ENCODE measurements at places on chromosomes 4 and X. TPM values are rescaled to one million over a fixed set of nuclear protein-coding genes. Genes with fewer than 3 reads are reported as not detected.

DNA sequence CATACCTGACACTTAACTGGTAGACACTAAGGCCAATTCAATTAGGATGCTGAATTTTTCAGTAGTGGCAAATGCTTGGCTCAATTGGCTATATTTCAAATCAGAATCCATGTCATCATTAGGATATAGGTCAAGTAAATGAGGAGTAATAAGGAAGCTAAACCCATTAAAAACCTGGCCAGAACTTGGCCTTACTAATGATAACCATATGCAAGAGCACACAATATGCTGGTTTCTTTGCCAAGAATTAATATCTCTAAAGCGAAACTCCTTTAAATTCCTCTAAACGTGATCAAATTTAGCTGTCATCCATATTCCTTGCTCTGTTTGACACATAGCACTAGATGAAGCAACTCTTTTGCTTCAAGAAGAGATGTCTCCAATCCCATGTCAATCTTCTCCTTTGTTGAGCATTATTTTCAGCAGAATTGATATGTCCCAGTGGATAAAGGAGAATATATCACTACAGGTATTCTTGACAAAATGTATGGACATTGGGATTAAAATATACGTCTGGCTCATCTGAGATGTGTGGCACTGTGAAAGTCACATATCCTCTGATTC, 206.1 kb upstream of the ANKRD50 start:
- H3K4me3 ChIP-seq = no peak overlapping the region
- no peaks in the 10 kb centered on the region for H3K4me1 ChIP-seq
- DNase-seq = no peak
- H3K27me3 ChIP-seq = no peaks in the 10 kb centered on the region
- no peak overlapping the region for H3K27ac ChIP-seq

DNA sequence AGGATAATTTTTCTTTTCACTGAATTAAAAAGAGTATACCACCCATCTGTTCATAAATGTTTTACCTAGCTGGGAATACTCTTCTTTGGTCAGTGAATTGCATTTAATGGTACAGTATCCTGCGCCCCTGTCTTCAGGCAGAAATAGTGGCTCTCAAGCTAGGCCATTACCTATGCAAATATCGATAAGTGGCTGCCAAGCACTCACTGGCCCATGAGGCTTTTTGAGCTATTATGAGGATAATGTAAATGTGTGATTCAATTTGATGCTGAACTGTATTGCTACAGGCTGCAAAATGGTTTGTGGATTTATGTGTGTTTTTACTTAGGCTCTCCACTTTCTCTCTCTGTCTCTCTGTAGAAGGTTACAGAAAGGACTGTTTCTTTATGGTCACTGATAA, 30.1 kb upstream of the MTMR1 start:
- no peaks in the 10 kb centered on the region for H3K27me3 ChIP-seq
- H3K4me1 ChIP-seq = no peaks in the 10 kb centered on the region
- peaks cover 51% of the 10 kb centered on the region for H3K36me3 ChIP-seq

DNA sequence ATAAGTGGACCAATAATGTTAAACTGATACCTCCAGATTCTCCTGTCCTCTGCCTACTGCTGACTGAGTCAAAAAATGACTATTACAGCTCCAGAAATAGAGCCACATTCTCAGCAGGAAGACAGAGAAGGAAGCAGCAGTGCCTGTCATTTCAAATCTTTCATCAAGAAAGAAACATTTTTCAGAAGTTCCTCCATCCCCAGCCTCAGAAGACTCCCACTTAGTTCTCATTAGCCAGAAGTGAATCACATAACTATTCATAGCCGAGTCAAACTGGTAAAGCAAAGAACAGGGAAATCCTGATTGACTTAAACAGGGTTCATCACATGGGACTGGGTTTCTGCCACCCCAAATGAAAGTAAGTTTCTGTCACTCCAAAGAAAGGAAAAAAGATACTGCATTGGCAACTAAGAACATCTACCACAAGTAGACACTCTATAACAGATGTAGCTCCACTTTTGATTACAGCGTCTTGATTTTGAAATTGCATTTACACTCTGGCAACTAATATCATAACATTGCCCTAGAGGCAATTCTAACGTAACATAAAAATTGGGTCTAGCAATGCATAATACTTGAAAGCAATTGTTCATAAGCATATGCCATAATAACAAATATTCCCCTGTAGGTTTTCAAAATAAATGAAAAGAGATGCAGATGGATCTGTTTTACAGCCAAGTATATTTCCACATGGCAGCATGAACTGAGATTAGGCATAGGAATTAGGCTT, 599.8 kb downstream of the GALNTL6 start:
- no peak overlapping the region for H3K4me3 ChIP-seq
- DNase-seq = no peak
- H3K27me3 ChIP-seq = no peaks in the 10 kb centered on the region
- H3K27ac ChIP-seq = no peak overlapping the region
- H3K36me3 ChIP-seq = no peaks in the 10 kb centered on the region
- H3K4me1 ChIP-seq = no peaks in the 10 kb centered on the region

GRCh38 chr4:154618708-154619315, 6.4 kb upstream of the FGG start:
- H3K4me1 ChIP-seq = no peaks in the 10 kb centered on the region
- H3K36me3 ChIP-seq = no peaks in the 10 kb centered on the region
- H3K4me3 ChIP-seq = no peak overlapping the region
- no peaks in the 10 kb centered on the region for H3K27me3 ChIP-seq
- peak; percentile 48 for DNase-seq

DNA sequence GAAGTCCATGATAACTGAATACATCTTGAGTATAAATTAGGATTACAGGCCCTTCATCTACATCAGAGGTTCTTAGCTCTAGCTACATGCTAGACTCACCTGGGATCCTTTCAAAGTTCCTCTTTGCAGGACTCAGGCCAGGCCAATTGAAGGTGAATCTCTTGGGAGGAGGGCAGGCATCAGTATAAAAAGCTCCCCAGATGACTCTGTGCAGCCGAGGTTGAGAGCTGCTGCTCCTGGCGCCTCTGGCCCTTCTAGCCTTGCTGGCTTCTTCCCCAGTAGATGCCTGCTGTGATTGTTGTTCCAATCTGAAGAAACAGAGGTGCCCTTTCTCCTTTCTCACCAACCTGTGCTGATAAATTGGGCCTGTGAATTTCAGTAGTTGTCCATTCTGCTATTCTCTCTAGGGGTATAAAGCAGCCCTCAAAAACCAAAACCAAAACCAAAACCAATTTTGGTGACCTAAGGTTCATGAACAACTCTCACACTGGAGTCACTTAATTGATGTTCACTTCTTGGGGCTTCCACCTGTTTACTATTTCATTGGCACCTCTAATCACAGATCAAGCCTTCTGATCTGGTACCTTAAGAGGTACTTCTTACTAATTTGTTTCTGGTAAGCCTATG, 78.7 kb downstream of the SUPT20HL2 start:
- no peak for DNase-seq
- H3K4me1 ChIP-seq = no peaks in the 10 kb centered on the region
- no peak overlapping the region for H3K4me3 ChIP-seq
- no peak overlapping the region for H3K27ac ChIP-seq
- no peaks in the 10 kb centered on the region for H3K27me3 ChIP-seq

- H3K27me3 ChIP-seq = no peaks in the 10 kb centered on the region
- H3K36me3 ChIP-seq = no peaks in the 10 kb centered on the region
- no peak overlapping the region for H3K4me3 ChIP-seq
- DNase-seq = no peak
- no peaks in the 10 kb centered on the region for H3K4me1 ChIP-seq
Measured at GRCh38 chr4:70511365-70511764, 7.0 kb upstream of the AMTN start.

DNA sequence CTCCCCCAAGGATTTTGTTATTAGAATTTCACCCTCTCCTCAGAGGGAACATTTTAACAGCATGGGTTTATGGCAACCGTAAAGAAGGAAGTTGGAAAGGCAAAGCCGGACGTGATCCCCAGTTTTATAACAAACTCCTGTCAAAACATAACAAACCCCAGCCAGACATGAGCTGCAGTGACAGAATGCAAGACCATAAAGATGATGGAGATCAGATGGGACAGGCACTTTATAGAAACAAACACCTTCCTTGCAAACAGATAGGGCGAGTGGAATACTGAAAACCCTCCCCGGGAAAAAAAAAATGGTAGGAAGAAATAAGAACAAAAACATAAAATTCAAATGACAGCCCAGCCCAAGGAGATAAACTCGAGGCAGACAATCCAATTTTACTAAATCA, 281.4 kb downstream of the LDB2 start:
- no peak overlapping the region for H3K27ac ChIP-seq
- H3K4me1 ChIP-seq = peaks cover 9% of the 10 kb centered on the region
- no peak for DNase-seq
- no peak overlapping the region for H3K4me3 ChIP-seq

GRCh38 chr4:79883290-79883689, 189.7 kb downstream of the ANTXR2 start:
- no peak for DNase-seq
- no peaks in the 10 kb centered on the region for H3K27me3 ChIP-seq
- peaks cover 8% of the 10 kb centered on the region for H3K4me1 ChIP-seq
- H3K27ac ChIP-seq = no peak overlapping the region
- H3K36me3 ChIP-seq = no peaks in the 10 kb centered on the region

GRCh38 chr4:83267830-83268475, 16.6 kb downstream of the COQ2 start:
- no peaks in the 10 kb centered on the region for H3K27me3 ChIP-seq
- no peak overlapping the region for H3K4me3 ChIP-seq
- no peaks in the 10 kb centered on the region for H3K4me1 ChIP-seq
- H3K36me3 ChIP-seq = no peaks in the 10 kb centered on the region
- no peak for DNase-seq

DNA sequence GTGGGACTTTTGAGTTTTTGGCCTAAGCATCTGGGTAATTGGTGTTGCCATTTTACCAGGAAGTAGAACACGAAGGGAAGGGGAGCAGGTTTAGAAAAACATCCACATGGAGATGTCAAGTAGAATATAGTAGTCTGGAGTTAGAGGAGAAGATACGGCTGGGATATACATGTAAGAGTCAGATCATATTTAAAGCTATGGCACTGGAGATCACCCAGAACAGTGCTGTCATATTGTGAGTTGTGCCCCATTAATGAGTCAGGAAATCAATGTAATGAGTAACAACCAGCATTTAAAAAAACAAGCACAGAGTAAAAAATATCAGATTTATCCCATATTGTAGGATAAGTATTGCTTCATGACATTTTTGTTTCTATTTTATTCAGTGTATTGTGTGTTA, 4.2 kb downstream of the GSTCD start:
- DNase-seq = no peak
- no peaks in the 10 kb centered on the region for H3K4me1 ChIP-seq
- no peak overlapping the region for H3K4me3 ChIP-seq

DNA sequence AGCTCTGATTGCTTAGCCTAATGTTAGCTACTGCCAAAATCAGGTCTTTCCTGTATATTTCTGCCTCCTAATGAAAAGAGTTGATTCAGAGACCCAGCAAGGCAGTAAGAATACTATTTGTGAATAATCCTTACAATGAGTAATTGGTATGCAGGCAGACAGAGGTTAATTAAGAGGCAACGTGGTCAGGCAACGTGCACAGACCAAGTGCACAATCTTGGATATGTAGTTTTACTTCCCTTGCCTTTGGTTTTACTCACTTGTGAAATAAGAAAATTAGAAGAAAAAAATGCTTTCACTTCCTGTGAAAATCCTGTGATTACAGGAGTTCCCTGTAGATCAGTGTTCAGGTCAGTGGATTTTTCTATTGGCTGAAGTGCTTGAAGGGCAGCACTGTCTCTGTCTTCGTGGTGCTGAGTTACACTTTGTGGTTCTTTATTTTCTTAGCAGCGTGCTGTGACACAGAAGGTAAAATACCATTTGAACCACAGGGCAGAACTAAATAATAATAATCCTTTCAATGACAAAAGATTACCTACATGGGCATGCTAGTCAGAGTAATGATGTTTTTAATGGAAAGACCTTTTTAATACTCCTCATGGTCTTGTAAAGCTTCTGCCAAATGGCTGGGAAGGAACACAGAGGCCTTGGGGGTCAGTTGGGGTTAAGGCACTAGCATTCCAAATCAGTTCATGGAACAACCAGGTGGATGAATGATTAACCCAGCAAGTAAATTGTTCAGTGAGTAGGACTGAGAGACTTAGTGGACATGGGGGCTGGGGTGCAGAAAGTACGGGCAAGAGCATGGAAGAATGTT, 430.9 kb downstream of the MAPK10 start:
- H3K27me3 ChIP-seq = no peaks in the 10 kb centered on the region
- peaks cover 10% of the 10 kb centered on the region for H3K4me1 ChIP-seq
- H3K27ac ChIP-seq = no peak overlapping the region
- H3K4me3 ChIP-seq = no peak overlapping the region
- no peak for DNase-seq

DNA sequence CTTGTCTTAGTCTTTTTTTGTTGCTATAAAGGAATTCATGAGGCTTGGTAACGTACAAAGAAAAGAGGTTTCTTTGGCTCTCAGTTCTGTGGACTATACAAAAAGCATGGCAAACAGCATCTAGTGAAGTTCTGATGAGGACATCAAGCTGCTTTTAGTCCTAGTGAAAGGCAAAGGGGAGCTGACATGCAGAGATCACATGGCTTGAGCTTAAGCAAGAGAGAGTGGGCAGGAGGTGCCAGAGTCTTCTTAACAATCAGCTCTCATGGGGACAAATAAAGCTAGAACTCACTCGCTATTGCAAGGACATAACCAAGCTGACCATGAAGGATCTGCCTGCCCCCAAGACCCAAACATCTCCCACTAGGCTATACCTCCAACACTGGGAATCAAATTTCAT, 1063.1 kb downstream of the PCDH7 start:
- H3K4me1 ChIP-seq = no peaks in the 10 kb centered on the region
- no peak overlapping the region for H3K4me3 ChIP-seq
- H3K36me3 ChIP-seq = no peaks in the 10 kb centered on the region
- no peak overlapping the region for H3K27ac ChIP-seq

DNA sequence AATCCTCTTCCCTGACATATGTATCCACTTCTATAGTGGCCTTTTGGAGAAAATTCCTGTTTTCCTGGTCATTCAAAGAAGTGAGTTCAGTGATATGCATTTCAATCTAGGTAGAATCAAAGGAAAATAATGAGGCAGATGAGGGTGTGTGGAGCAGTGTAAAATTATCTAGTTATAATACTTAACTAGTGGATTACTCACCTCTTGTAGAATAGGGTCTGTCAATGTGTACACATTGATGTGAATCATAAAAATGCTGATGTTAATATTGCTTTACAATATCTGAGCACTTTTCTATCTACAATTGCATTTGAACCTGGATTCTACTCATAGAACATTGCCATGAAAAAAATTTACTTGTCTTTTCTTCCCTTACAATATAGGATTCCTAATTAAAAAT, 293.5 kb downstream of the GBA3 start:
- H3K27ac ChIP-seq = no peak overlapping the region
- no peak overlapping the region for H3K4me3 ChIP-seq
- H3K4me1 ChIP-seq = no peaks in the 10 kb centered on the region
- DNase-seq = no peak
- H3K36me3 ChIP-seq = no peaks in the 10 kb centered on the region

GRCh38 chrX:43845776-43846175, 36.5 kb downstream of the MAOB start:
- no peak overlapping the region for H3K4me3 ChIP-seq
- H3K27me3 ChIP-seq = no peaks in the 10 kb centered on the region
- H3K4me1 ChIP-seq = no peaks in the 10 kb centered on the region
- no peak overlapping the region for H3K27ac ChIP-seq

- no peaks in the 10 kb centered on the region for H3K4me1 ChIP-seq
- no peak overlapping the region for H3K27ac ChIP-seq
Measured at GRCh38 chrX:34144246-34144645, 12.1 kb upstream of the FAM47A start.

The GAB3 gene
- total RNA-seq = 6.1 TPM

The PCDH18 gene
- 61.3 TPM for total RNA-seq

The LUZP4 gene
- not detected for total RNA-seq

The REELD1 gene
- total RNA-seq = 0.20 TPM

The MAGEB10 gene
- not detected for total RNA-seq

The PDE5A gene
- 24.0 TPM for total RNA-seq

The NPY1R gene
- total RNA-seq = 8.4 TPM

The CCDC149 gene
- 15.9 TPM for total RNA-seq

The HSFX2 gene
- total RNA-seq = not detected

The HHIP gene
- 5.3 TPM for total RNA-seq

The CFAP99 gene
- not detected for total RNA-seq

The GNL3L gene
- 23.2 TPM for total RNA-seq

Measured in tibial nerve (tissue), 4 donors.